ENCODE measurements at places on chromosomes 4 and X.

DNA sequence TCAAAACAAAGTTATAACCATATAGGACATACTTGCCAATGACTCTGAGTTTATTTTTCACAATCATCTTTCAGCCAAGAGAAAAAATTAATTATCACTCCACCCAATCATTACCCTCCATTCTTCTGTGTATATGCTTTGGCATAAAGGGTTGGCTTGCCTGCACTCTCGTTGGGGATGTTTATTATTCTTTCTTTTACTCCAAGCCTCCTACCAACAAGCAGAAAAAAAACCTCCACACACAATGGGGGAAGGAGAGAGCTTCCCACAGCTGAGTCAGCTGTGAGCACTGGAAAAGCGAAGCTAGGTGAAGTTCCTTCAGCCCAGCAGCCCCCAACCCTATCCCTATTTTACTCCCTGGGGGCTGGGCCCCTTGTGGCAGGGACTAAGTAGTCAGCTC, 1.5 kb downstream of the OPHN1 start:
- DNase-seq: no peak

DNA sequence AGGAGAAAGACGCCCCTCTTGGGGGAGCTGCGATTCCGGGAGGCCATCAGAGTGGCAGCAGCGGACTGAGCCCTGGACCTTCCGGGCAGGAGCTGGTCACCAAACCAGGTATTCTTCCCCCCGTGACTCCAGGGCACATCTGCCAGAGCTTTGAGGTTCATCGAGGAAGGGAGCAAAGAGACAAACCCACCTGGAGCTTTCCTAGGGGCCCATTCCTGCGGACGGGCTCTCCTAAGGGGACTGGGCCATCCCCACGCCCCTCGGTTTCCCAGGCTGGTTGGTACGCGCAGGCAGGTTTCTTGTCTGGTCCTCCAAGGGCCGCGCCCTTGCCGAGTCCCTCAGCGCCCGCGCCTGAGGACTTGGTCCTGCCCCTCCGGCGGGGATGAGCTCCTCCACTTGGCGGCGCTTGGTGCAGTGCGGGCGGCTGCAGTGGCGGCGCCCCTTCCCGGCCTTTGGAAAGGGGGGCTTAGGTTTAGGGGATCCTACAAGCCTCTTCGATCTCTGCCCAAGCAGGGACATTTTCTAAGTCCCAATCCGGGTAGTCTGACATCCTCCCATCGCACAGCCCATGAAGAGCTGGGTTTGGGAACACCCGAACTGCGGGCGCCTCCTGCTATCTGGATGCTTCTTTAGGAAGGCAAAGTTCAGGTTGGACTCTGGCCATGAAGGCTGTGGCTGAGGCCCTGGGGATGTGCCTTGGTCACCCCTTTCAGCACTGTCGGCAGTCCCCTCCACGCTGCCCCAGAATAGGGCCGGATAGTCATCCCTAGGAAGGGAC, 538 bp downstream of the STBD1 start:
- DNase-seq: peak; percentile 76

DNA sequence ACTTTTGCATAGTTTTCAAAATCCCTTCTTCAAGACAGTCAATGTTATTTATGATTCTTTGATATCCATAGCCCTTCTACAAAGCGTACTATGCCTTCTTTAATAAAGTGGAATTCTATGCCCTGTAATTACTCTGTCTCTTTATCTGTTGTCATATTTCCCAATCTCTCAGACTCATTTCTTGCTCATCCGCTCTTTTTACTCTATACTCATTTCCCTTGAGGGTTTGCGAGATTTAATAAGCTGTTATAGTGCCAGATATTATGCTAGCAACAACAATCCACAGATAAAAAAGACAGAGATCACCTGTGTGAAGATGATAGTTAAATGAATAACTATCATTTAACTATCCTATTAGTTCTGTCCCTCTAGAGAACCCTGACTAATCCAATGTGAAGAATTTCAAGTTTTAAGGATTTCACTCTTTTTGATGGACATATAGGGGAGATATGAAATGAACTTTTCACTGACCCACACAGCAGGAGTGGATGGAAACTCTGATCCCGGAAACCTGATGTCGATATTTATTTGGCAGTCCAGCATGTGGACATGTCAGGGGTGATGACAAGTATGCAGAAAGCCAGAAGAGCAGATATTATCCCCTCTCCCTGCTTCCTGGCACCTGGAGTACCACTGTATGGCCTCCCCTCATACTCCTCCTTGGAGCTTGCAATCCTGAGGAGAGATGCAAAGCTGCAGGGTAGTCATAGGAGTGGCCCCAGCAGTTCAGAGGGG, 49.7 kb downstream of the TMEM156 start:
- DNase-seq: no peak

DNA sequence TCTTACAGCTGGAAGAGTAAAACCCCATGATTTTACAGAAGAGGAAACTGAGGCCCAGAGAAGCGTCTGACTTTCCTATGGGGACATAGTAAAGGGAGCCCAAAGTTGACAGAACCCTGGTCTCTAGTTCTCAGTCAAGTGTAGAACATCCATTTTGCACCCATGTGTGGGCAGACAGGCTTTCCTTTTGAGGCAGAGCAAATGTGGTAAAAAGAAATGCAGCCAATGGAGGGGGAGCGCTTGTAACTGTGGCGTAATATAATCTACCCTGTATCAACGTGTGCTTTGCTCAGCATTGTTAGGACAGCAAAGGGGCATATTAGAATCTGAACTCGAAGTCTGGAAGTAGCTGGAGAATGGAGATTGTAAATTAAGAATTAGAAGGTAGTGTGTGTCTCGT, 8.8 kb downstream of the MAMLD1 start:
- DNase-seq: no peak

DNA sequence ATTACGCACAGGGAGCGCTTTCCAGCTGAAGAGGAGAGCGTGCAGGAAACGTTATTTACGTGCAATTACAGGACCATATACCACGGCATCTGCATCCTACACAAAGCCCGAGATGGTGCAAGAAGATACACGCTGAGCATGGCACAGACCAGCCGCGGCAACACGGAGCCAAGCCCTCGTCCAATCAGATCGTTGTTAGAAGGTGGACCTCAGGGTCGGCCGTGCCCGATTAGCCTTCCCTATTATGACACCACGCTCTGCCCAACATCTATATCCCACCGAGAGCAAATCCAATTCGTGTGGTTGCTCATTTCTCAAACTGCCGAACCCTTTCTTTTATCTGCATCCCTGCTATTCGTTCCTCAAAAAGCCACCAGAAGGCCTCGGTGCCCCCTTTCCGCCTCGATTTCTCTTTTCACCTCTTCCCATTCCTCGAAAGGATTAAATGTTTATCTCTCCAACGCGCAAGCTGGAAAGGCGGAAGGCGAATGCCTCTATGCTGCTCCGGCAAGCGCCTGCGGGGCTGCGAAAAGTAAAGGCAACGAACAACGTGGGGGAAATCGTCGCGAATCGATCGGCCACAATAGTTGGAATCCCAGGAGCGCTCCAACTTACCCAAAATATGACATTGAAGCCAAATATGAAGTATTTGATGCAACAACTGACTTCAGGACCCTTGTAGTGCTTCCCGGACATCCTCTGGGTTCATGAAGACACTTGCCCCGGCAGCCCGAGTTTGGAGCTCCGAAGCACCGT, 702 bp downstream of the TSPAN5 start:
- peak; percentile 28 for DNase-seq

GRCh38 chr4:153950100-153950979, 161.5 kb upstream of the SFRP2 start:
- no peak for DNase-seq

- no peak for DNase-seq
Measured at GRCh38 chrX:57587062-57587461, 4.7 kb upstream of the ZXDB start.

- DNase-seq: no peak
Measured at GRCh38 chr4:99594818-99595217, 20.2 kb downstream of the MTTP start.

- DNase-seq: no peak
Measured at GRCh38 chrX:126550816-126551215, 1.8 kb downstream of the DCAF12L1 start.

- no peak for DNase-seq
Measured at GRCh38 chr4:44493924-44494323, 45.3 kb upstream of the KCTD8 start.

DNA sequence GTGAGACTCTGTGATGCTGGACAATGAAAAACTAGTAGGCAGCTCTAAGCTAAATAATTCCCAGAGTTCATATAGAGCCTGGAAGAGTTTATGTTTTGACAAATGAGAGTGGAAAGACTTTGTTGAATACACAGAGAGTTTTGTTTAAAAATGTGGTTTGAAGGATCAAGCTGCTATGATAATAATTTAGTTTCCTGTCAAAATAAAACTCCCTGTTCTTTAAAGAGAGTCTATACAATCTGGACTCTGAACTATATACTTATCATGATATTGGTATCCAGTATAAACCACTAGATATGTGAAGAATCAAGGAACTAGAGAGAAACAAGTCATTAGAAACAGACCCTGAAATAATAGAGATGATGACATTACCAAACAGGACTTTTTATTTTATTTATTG, 158.6 kb downstream of the C4orf33 start:
- no peak for DNase-seq

DNA sequence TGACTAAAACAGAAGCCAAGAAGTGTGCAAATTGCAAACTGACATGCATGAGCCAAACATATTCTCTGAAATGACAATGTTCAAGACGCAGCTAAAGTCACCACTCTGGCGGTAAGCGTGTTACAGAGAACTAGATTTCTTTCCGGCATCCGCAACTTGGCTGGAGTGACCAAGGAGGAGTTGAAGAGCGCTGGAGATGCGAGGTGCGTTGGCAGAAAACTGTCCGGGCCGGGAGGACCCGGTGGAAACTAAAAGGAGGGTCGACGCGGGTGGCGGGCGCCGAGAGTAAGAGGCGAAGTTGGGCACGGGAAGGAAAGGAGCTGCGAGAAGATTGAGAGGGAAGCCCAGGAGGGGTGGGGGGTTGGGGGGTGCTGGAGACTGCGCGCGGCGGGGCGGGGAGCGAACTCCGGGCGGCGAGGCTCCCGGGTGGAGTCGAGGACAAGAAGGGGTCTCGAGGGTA, 807 bp downstream of the SEL1L3 start:
- peak; percentile 50 for DNase-seq

DNA sequence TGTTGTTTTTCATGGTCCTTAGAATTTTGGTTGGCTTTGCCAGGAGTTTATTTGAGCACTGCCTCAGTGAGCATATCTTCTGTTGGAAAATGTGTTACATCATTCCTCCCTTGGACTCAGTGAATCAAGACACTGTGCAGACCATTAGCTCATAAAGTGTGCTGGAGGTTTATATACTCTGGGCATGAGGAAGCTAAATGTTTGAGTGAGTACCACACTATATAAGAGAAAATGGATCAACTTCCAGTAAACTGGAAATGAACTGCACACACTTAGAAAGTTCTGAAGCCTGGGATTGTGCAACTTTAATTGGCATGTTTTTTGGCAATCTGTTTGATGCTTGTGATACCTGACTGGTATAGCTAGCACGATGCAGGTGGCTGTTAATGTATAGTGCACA, 75.9 kb downstream of the LIMCH1 start:
- no peak for DNase-seq

- DNase-seq: no peak
Measured at GRCh38 chr4:112109360-112110058, 35.7 kb upstream of the FAM241A start.

GRCh38 chr4:112898357-112899141, 150.9 kb upstream of the ANK2 start:
- DNase-seq: no peak

- no peak for DNase-seq
Measured at GRCh38 chr4:181766061-181766548, 477.1 kb upstream of the TENM3 start.

DNA sequence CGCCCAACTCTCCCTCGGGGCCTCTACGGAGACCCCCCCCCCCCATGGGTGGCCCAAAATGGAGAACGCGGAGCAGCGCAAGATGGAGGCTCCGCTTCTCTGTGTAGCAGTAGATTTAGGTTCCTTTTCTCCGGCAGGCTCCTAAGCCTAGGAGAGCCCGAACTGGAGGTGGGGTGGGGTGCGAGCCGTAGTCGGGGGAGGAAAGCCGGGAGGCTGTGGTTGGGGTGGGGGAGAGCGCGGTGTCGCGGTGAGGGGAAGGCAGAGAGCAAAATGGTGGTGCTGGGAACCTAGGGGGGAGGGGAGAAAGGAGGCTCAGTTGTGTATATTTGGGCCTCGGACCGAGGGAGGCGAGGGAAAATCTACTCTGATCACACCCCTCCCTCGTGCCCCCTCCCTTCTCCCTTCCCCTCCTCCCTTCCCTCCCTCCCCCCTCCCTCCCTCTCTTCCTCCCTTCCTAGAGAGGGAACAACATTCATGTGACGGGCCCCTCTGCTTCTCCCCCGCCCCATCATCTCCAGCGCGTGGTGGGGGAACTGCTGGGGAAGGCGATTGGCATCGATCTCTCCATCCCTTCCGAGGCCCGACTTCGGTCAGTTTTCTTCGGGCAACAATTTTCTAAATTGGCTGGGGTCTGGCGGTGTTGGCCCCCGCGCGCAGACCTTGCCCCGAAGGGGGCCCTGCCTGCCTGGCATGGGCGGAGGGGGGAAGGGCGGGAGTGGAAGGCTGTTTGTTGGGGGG, at the start of gene STAG2:
STAG2 (plus strand) TSS at position 439 of the 738 bp plus-strand sequence. CDS start 60,922 bp downstream, outside the sequence.
- DNase-seq: peak; percentile 65

GRCh38 chrX:102491766-102492165, 20.2 kb upstream of the TCP11X2 start:
- no peak for DNase-seq

DNA sequence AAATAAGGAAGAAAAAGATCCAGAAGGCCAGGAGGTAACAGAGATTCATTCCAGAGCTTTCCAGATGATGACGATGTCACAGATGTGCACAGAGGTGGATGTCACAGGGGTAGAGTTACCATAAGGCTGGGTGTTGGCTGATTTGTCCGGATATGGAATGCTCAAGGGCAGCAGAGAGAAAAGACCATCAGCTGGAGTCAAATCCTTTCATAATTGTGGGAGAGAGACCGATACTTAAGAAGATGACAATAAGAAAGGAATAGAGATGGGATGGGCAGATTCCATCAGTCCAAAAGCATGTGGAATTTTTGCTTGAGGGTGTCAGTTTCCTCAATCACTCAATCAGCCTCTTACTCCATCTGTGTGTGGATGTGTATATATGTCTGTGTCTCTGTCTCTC, 150.4 kb downstream of the CENPC start:
- DNase-seq: no peak

DNA sequence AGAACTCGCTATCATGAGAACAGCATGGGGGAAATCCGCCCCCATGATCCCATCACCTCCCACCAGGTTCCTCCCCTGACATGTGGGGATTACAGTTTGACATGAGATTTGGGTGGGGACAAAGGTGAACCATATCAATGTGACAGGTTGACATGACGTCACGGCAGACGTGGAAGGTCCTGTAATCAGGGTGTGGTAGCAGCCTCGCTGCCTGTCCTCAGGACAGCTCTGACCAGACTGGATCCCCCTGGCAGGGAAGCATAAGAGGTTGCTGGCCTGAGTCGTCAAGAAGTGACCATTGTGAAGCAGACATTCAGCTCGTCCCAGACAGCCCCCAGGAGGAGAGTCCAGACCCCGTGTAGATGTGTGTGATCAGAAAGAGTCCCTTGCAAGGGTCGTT, 104.6 kb downstream of the TNIP2 start:
- DNase-seq: no peak

- peak; percentile 28 for DNase-seq
Measured at GRCh38 chrX:129654652-129655546, at the start of gene APLN. Gene APLN, minus strand, starts transcription at chrX:129654956. Its CDS starts 326 bp downstream, at chrX:129654630.

All from WTC11 (cell line).